ENCODE measurements at places on chromosomes 11 and 22. TPM values are rescaled to one million over a fixed set of nuclear protein-coding genes. Genes with fewer than 3 reads are reported as not detected.

- no peak for DNase-seq
These were observed 27.2 kb downstream of the TTC12 start for GRCh38 chr11:113341388-113342165.

GRCh38 chr11:117421476-117421875, 93.8 kb downstream of the CEP164 start:
- no peak for DNase-seq

DNA sequence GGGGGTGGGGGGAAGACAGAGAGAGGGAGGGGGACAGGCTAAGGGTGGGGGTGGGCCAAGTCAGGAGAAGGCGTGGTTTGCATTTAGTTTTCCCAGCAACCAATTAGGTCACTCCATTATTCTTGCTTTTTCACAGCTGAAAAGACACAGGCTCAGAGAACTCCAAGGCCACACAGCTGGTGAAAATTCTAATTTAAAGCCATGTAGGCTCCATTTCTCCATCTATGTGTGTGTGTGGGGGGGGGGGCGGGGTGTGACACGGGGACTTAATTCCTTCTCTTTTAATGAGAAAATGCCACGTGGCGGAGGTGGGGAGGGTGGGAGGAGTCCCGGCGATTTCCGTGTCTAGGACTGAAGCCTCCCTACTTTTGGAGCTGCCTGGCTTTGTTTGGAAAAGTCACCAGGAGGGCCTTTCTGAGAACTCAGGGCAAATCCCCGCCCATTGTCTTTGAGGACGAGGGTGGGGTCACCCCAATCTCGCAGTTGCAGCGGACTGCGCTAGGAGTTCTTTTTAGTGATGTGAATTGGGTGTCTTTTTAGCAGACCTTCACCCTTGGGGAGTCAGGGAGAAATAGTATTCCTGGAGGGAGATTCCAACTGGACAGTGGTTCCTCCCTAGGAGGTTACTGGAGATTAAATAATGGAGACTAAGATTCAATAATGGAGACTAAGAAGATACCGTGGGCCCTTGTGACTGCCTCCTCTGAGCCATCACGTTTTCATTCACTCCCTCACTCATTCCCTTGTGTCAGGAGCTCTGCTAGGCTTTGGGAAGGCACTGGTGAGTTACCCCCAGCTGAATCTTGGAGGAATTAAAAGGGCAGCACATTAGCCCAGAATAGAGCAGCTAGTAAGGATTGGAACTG, 36.4 kb upstream of the PTPRJ start:
- no peak for DNase-seq

- DNase-seq = no peak
These were observed 947.8 kb upstream of the CCDC90B start for GRCh38 chr11:84234011-84234410.

Gene ST3GAL4
- 4.1 TPM for total RNA-seq

- peak; percentile 76 for DNase-seq
These were observed 50.8 kb downstream of the FBLN1 start for GRCh38 chr22:45553351-45554039.

DNA sequence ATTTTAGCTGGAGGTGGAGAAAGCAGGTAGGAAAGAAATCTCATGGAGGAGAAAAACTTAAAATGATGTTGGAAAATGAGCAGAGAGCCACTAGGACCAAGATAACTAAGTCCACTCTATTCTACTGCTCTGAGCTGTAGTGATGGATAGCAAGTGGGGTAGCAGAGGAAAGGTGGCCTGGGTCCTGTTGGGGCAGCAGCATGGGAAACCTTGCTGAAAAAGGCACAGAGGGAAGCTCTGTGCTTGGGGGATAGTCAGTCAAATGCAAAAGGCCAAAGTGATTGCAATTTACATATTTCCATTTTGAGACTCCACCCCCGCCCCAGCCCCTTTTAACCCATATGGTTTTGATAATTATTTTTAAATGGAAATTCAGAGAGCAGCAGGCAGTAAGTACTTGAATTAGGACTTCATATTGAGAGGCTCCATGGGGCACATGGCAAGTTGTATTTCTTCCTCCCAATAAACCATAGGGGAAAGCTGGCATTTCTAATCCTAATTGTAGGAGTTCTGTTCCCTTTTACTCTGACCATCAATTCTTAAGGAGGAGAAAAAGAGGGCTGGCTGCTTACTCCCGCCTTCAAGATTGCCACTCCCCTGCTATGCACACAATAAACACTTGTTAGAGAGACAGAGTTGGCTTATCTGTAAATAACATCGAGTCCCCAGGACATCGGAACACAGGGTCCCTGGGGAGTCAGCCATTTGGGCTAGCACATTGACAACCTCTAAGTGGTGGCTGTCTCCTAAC, 1341.5 kb upstream of the TENM4 start:
- no peak for DNase-seq

Gene SELENOM
- 45.4 TPM for total RNA-seq

Gene EHF
- 0.17 TPM for total RNA-seq

DNA sequence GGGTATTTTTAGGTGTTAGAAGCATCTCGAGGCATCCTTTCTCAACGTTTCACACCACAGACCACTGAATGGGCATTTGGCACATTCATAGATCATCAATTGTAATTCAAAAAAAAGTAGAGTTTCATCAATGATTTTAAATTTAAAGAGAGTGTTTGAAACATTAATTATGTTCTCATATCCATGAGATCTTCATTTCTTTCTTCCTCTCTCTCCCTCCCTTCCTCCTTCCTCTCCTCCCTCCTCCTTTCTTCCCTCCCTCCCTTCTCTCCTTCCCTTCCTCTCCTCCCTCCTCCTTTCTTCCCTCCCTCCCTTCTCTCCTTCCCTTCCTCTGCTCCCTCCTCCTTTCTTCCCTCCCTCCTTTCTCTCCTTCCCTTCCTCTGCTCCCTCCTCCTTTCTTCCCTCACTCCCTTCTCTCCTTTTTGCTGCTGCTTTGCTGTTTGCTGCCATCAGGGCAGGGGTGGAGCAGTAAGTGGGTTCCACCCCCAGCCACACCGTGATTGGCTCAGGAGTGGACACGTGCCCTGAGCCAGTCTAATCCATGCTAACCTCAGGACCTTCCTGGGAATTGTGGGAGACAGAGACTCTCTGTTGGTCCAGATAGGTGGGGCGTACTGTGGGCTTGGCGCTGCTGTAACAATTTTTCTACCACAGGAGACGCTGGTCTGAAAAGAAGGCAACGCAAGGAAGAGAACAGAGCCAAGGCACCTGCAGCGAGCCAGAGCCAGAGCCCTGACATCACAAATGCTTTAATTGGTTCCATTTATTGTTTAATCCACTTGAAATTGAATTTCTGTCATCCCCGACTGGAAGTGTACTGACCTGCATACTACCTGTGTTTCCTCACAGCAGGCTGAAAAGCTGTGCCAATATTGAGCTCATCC, 33.7 kb upstream of the APOBEC3A start:
- DNase-seq = peak; percentile 73

DNA sequence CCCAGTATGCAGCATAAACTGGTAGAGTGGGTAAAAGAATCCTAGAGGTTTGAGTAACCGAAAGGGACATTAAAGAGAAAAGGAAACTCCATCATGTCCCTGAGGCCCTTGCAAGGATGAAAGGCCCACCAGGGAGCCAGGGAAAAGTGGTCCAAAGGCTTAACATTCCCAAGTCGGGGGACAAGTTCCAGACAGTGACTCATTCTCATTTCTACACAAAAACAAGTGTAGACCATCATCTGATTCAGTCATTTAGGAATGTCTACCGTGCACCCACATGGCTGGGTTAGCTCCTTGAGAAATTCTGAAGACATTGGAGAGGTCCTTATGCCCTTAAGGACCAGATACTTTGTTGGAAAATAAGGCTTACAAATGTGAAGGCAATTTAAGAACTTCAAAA, 4.8 kb upstream of the NOX4 start:
- peak; percentile 57 for DNase-seq

- no peak for DNase-seq
These were observed 75.5 kb downstream of the ENTHD1 start for GRCh38 chr22:39818094-39818493.

GRCh38 chr11:122348659-122349409, 232.8 kb upstream of the BLID start:
- no peak for DNase-seq

DNA sequence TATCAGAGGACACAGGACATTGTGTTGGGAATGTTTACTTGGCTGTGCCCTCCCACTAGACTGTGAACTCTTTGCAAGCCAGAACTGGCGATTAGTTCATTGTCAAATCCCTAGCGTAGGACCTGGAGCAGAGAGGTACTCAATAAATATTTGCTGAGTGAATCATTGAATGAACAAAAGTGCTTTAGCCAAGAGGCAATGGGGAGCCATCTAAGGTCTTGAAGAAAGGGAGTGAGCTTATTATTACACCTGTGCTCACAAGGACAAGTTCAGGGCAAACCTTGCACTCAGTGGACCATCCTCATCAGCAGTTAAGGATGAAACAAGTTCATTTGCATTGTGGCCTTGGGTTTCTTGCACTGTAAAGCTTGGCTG, 1.1 kb upstream of the RASSF10 start:
- no peak for DNase-seq

GRCh38 chr11:57647960-57648800, 1.5 kb downstream of the YPEL4 start:
- no peak for DNase-seq

Gene TEX12
- not detected for total RNA-seq

GRCh38 chr11:128476729-128477128, 110.6 kb downstream of the ETS1 start:
- DNase-seq = no peak

Data from psoas muscle (tissue), 8 donors.